ENCODE measurements at places on chromosomes 6 and 20.

DNA sequence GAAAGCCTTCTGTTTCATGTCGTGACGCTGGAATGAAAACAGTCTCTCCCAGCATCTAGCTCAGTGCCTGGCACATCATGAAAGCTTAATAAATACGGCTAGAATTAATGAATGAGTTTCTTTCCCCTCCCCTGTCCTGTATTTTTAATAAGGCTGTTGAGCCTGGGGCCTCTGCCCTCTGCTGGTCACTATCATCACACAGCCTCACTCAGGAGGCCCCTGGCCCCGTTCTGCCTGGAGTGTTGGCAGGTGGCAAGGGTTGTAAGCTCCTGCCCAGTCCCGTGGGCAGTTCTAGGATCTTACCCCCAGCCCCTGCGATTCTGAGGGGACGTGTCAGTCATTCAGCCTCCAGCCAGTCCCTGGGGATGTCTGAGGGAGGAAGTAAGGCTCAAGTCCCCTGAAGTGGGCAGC, 41.4 kb downstream of the PHACTR3 start:
- DNase-seq, result no peak

DNA sequence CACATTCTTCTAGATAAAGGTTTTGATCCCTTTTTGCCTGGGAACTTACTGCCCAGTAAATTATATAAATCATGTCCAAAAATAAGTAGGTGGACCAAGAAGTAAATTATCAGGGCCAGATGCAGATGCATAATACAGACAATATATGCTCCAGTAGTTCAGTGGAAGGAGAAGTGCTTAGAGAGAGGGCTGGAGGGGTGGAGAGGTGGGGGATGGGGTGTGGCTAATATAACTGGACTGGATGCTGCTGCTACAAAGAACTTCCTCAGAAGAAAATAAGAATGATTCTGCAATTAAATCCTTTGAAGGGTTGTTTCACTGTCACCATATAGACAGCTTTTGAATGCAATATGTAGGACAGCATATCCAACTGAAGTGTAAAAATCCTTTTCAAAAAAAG, 14.8 kb upstream of the TFAP2D start:
- DNase-seq, result no peak

- DNase-seq, result no peak
Measured at GRCh38 chr20:38050686-38051085, 17.1 kb downstream of the RPRD1B start.

- no peak for DNase-seq
Measured at GRCh38 chr20:24958506-24959385, 9.7 kb downstream of the CST7 start.

- no peak for DNase-seq
Measured at GRCh38 chr6:137921823-137922222, 54.8 kb downstream of the TNFAIP3 start.

DNA sequence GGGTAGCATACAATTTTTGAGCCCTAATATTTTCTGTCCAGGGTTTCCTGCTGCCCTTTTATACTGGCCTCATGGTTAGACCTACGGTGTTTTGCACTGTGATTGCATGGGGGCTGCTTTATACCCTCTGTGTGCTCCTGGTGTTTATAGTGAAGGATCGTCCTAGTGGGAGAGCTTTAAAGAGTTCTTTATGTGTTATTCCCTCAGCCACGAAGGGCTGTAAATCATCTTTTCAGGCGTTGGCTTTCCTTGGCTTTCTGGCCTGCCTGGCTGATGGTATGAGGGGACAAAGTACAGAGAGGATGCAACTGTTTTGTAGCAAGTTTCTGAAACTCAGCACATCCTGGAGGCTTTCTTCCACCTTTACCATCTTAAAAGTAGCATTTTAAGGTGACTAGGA, 464.3 kb downstream of the EPM2A start:
- DNase-seq, result no peak

DNA sequence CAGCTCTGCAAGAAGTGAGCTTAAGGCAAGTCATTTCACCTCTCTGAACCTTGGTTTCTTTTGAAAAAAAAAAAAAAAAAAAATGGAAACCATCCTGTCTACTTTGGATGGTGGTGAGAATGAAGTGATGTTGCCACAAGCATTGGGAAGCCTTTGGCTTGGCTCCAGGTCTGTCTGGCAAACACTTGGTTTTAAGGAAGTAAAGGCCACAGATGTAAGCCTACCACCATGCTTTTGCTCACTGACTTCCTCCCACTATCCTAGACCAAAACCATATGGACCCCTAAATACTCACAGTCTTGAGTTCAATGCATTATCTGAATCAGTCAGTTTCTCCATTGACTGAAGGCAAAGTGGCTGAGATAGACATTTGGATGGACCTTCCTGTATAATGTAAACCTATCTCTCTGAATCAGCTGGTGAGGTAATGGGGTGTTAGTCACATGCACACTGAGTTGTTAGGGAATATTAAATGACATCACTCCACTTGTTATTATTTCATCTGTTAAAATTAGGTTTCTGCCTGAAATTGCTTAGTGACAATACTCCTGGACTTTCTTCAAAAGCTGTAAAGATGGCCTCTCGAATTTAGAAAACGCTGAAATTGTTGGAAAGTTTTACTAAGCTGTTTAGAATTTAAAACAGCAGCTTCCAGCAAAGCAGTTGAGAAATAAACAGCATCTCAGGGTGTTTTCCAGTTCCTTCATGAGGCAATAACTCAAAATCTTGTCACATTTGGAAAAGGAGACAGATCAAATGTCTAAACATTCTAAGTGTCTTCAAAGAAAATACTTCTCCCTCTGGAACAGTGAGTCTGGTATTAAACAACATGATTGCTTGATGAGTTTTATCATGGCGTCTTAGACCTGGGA, 833.5 kb downstream of the DHX35 start:
- no peak for DNase-seq

- no peak for DNase-seq
Measured at GRCh38 chr20:43974695-43975094, 60.0 kb downstream of the TOX2 start.

All from activated CD4-positive, alpha-beta T cell treated with anti-CD3 and anti-CD28 coated beads, Interleukin-2, amount 50 U/mL, for 4 hours (primary cell).